Suppressor macrophage treated with lipopolysaccharide for 1 hour (primary cell): ENCODE measurements at places on chromosomes 3 and 15.
A peak's percentile ranks its signal among the peaks of the same experiment; 100 is the strongest.

GRCh38 chr3:127484601-127485388, 105.7 kb downstream of the TPRA1 start:
- no peak for DNase-seq

DNA sequence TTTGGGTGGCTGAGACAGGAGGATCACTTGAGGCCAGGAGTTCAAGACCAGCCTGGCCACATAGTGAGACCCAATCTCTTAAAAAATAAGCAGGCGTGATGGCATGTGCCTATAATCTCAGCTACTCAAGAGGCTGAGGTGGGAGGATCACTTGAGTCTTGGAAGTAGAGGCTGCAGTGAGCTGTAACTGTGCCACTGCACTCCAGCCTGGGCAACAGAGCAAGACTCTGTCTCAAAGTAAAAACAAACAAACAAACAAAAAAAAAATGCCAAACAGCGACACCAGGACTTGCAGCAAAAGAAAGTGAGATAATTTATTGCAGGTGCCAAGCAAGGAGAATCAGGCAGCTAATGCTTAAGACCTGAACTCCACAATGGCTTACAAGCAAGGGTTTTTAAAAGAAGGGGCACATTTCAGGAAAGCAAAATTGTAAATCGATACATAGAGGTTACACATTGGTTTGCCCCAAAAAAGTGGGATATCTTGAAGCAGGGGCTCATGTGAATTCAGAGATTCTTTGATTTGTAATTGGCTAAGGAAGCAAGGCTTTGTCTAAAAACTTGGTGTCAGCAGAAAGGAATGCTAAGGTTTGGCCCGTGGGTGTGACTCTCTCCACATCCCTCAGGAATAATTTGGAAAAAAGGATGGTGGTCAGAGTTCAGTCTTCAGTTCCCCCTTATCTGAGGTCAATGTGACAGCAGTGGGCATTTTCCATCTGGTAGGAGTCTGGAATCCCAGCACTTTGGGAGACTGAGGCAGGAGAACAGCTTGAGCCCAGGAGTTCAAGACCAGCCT, 5.2 kb upstream of the MPI start:
- no peak for DNase-seq

DNA sequence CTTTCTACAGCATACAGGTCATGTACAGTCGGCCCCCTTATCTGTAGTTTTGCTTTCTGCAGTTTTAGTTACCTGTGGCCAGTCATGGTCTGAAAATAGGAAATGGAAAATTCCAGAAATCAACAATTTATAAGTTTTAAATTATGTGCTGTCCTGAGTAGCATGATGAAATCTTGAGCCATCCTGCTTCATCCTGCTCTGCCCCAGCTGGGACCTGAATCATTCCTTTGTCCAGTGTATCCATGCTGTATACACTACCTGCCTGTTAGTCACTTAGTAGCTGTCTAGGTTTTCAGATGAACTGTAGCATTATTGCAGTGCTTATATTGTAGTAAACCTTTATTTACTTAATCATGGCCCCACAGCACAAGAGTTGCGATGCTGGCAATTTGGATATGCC, 44.8 kb downstream of the AP4E1 start:
- no peak for DNase-seq

DNA sequence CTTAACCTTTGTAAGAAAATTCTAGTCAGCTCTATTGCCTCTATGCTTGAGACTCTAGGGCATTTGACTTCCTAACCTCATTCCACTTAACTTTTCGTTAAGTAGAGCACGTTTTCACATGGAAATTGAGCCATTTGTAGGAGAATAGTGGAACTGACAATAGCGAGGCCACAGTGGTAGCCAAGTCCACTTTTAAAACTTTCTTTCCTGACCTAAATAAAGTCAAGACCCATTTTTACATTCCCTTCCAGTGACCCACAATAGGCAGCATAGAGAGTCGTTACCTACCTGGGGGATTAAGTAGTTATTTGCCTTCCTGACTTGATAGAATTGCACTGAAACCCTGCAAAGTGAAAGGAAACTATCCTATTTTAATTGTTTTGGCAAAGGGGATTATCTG, 386.0 kb upstream of the NECTIN3 start:
- no peak for DNase-seq

- no peak for DNase-seq
These were observed 6.3 kb downstream of the AEN start for GRCh38 chr15:88627463-88627862.

DNA sequence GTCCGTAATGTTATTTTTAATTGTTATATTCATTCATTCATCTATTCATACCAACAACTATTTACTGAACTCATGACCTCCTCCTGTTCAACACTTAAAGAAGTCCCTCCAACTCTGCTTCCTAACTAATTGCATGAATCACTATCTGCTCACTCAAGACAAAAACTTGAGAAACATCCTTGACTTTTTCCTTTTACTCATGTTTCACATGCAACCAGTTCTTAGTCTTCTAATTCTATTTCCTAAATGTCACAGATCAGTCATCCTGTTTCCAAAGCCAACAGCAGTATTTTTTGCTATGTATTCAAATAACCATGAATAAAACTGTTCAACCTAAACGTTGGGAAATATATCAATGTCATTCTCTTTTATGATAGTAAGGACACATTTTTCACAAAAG, 124.6 kb upstream of the GBE1 start:
- peak; percentile 46 for DNase-seq

- DNase-seq, result no peak
These were observed 16.4 kb upstream of the FGD5 start for GRCh38 chr3:14802381-14802731.

- peak; percentile 46 for DNase-seq
These were observed 24.5 kb upstream of the TRAK1 start for GRCh38 chr3:42066516-42067181.

DNA sequence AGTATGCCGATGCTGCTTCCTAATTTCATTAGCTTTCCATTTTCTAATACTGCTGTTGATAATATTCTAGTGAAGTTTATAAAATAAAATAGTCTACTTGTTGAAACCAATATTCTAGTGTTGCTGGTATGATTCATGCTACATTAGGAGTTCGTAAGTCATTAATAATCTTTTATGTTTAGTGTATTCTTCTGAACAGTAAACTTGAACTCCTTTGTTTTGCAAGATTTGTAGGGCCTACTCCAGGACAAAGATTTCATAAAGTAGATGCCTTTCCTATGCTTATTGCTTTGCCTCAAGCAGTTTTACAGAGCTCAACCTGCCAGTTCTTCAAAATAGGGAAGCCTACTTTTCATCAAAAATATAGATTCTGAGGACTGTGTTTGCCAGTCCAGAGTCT, 111.5 kb downstream of the RSRC1 start:
- DNase-seq, result no peak

- DNase-seq, result no peak
These were observed 61.0 kb downstream of the BOC start for GRCh38 chr3:113272385-113272779.

- DNase-seq, result no peak
These were observed 28.8 kb downstream of the MECOM start for GRCh38 chr3:169634618-169635236.

DNA sequence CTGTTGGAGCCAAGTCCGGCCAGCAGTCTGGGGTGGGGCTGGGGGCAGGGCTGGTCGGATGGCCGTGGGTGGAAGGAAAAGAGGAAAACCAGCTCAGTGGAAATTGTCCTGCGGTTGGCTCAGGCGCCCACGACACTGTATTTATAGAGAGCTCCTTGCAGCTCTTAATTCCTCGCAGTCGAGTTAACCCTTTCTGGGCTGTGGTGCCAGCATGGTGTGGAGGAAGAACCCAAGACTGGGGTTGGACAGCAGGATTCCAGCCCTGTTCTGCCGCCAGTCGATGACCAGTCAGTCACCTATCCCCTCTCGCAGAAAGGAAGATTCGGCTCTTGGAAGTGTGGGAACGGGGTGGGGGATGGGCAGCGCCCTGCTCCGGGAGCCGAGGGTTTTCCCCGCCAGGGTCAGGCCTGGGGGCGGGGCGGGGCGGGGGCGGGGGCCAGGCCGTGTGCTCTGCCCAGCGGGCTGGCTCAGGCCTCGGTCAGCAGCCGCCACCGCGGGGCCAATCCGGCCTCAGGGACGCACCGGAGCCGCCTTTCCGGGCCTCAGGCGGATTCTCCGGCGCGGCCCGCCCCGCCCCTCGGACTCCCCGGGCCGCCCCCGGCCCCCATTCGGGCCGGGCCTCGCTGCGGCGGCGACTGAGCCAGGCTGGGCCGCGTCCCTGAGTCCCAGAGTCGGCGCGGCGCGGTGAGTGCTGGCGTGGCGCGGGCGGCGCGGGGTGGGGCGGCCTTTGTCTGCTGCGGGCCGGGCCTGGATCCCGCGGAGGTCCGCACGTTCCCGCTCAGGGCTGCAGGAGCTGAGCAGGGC, at the start of gene CD276:
CD276 (plus strand) TSS at position 607 of the 804 bp plus-strand sequence. CDS start 15,257 bp downstream, outside the sequence.
- peak; percentile 98 for DNase-seq

- DNase-seq, result no peak
These were observed 111.1 kb downstream of the FBXL22 start for GRCh38 chr15:63708126-63708772.

GRCh38 chr3:47210863-47211405, 47.0 kb upstream of the SETD2 start:
- no peak for DNase-seq

DNA sequence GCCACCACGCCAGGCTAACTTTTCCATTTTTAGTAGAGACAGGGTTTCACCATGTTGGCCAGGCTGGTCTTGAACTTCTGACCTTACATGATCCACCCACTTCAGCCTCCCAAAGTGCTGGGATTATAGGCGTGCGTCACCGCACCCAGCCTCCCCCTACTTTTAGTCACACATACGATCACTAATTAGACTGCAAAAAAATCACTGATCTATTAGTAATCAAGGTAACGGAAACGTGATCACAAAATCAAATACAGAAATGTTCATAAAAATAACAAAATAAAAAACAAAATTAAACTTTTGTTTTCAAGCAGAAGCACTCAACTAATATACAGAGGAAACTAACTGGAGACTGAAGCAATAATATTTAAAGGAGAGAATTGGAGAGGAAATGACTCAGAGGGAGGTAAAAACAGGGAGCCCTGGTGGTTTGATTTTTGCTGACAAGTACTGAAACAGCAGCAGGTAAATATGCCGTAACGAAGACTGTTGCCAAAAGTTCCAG, 4.6 kb downstream of the WDR53 start:
- no peak for DNase-seq

DNA sequence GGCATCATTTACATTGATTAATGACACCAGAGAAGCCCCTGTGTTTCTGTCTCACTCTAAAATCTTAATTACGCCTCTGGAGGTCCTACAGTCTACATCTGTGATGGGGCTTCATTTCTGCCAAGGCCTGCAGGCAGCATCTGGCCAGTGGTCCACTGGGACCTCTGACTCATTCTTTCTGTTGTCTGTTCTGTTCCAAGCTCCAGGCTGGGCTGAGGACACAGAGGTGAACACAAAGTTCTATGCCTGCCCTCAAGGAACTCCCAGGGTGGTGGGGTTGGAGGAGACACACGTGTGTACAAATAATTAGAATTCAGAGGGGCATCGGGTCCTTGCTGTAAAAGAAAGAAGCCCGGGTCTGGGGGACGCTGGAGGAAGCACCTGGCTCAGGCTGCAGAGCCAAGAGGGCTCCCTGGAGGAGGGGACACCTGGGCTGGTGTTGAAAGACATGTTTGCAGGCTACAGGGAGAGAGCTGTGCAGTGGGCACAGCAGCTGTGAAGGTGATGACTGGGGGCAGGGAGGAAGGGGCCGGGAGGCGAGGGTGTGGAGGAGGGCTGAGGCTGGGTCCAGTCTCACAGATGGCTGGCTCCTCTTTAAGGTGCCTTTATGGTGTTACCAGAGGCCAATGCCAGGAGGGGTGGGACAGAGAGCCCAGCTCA, 103.3 kb upstream of the PRR23E start:
- DNase-seq, result no peak

DNA sequence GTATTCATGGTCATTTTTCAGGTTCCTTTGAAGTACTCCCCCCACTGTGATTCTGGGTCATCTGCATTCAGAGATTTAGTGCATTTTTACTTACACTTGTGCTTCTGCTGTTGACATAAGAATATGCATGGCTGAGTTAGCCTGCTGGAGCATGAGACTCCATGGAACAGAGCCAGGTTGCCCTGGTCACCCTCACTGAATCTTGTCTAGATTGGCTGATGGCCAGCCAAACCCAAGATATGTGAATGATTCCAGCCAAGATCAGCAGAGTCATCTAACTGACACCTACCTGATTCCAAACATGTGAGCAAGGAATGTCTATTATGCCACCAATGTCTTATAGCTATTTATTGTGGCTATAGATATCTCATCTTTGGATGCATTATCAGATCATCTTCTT, 25.1 kb downstream of the DTWD1 start:
- no peak for DNase-seq

GRCh38 chr3:42666577-42666998, 13.1 kb downstream of the ZBTB47 start:
- no peak for DNase-seq

GRCh38 chr15:75680007-75680789, 32.5 kb downstream of the CSPG4 start:
- no peak for DNase-seq

DNA sequence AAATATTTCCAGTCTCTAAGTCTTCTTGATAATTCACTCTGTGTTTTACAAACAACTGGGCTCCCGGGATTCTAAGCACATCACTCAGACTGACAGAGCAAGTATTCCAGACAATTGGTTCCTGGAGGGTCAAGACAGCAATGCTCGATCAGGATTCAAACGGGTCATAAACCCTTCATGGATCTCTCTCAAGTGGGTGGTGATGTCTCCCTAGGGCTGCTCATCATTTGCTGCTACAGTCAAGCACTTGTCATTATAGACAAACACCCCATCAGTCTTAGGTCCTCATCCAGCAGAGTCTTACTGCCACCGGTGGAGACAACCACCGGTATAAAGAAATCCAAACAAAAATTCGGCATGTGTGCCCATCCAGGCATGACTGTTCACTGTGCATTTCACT, 921.1 kb downstream of the FHIT start:
- DNase-seq, result no peak

GRCh38 chr15:55247766-55248427, 41.7 kb downstream of the RAB27A start:
- no peak for DNase-seq

- no peak for DNase-seq
These were observed 576.2 kb downstream of the TUSC7 start for GRCh38 chr3:117285737-117286136.

DNA sequence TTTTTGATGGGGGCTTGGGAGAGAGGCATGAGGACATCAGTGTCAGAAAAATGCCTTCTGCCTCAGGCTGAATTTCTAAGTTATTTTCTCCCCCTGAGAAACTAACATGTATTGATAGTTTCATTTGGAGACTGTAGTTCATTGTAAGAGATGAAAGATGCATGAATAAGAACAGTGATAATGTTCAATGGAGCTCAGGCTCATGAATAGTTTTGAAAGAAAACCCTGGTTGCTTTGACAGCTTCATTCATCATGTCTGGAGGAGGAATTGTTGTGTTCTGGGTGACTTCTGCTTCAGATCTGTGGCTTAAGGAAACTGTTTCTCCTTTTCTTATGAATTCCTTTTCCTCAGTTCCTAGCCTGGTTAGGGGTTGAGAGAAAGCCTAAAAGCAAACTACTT, 204.0 kb upstream of the LRRC3B start:
- no peak for DNase-seq

- no peak for DNase-seq
These were observed 538.6 kb downstream of the NR2F2 start for GRCh38 chr15:96869122-96869521.

- no peak for DNase-seq
These were observed 82.6 kb upstream of the NANOGP8 start for GRCh38 chr15:35167675-35168074.
